Aorta (tissue), 5 donors: ENCODE measurements at places on chromosomes 6 and 20.

- DNase-seq = no peak
Measured at GRCh38 chr6:125346926-125347563, 45.3 kb upstream of the HDDC2 start.

DNA sequence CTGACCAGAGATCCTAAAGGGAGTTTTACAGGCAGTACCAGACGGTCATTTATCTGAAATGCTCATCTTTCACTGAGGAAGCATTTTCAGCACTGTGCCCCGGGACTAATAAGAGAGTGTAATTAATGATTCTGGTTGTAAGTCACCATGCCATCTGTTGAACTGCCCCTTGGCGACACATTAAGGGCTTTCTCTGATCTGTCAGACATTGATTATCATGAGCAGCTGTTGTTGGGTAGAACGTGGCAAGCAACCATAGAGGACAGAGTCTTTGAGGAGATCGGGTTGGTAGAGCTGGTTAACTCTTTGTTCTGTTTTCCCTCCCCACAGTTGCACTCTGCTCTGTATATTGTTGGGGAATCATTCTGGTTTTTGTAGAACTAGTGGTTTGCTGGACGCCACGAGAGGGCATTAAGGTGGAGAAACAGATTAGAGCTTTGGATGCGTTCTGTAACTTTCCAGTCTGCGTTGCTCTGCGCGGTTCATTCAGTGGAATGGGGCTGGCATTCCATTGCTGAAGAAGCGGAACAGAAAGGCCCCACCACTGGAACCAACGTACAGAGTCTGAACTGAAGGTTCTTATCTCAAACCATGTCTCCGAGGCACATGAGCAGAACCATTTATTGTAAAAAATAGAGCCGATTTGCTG lies 34.3 kb downstream of the RPRD1B start:
- DNase-seq = no peak

DNA sequence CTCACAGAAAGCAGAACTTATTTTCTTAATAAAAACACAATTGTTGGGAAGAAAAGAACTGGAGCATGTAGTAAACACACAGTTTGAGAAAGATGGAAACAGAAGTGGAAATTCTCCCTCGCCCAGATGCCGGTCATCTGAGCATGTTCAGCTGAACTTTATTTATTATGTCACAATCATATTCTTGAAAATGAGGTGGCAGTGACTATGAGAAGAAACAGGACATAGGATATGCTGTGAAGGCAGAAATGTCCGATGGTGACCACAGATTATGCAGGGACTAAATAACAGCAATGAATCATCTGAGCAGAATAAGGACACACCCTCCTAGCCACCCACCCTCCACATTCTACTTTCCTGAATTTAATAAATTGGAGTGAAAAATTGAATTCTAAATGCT lies 425.3 kb upstream of the NOX3 start:
- DNase-seq = no peak

- no peak for DNase-seq
Measured at GRCh38 chr6:4592026-4592425, 184.2 kb upstream of the CDYL start.

- no peak for DNase-seq
Measured at GRCh38 chr20:36105711-36106226, 48.8 kb upstream of the EPB41L1 start.

GRCh38 chr20:5030348-5031205 lies 29.3 kb upstream of the SLC23A2 start:
- DNase-seq = peak; percentile 21

DNA sequence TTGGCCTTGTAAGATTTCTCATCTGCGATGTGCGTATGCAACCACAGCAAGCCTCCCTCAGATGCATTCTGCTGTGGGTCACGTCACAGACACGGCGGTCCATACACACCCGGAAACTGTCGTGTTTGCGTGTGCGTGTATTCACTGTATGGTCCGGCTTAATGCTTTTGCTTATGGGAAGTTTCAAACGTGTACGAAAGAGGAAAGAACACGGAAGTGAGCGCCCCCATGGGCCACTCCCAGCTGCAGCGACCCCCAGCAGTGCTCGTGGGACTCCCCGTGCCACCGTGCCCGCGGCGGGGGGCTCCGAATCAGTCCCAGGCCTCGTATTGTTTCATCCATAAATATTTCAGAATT lies 10.2 kb downstream of the DLL1 start:
- DNase-seq = no peak

GRCh38 chr6:110307368-110307767 lies 50.8 kb downstream of the METTL24 start:
- DNase-seq = no peak

DNA sequence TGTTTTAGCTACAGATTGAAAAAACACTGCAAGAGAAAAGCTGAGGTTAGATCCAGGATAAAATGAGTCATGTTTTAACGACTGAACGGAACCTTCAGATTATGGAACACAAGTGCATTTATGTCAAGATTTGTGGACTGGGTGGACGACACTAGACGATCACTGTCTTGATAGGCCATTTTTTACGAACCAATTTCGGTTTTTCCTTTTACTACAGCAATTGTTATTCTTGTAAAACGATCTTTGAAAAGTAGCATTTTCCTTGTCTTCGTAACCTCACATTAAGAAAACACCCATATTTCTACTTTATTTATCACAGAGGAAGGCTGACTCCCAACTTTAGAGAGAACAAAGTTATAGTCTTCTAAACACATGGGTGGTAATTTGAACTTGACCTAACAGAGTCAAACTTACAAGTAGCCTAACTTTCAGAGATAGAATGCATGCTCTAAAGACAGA lies 294.2 kb upstream of the TCF21 start:
- DNase-seq = no peak

GRCh38 chr20:15854911-15855310 lies 718.3 kb downstream of the KIF16B start:
- DNase-seq = no peak

- no peak for DNase-seq
Measured at GRCh38 chr6:776528-776931, 83.6 kb upstream of the EXOC2 start.

DNA sequence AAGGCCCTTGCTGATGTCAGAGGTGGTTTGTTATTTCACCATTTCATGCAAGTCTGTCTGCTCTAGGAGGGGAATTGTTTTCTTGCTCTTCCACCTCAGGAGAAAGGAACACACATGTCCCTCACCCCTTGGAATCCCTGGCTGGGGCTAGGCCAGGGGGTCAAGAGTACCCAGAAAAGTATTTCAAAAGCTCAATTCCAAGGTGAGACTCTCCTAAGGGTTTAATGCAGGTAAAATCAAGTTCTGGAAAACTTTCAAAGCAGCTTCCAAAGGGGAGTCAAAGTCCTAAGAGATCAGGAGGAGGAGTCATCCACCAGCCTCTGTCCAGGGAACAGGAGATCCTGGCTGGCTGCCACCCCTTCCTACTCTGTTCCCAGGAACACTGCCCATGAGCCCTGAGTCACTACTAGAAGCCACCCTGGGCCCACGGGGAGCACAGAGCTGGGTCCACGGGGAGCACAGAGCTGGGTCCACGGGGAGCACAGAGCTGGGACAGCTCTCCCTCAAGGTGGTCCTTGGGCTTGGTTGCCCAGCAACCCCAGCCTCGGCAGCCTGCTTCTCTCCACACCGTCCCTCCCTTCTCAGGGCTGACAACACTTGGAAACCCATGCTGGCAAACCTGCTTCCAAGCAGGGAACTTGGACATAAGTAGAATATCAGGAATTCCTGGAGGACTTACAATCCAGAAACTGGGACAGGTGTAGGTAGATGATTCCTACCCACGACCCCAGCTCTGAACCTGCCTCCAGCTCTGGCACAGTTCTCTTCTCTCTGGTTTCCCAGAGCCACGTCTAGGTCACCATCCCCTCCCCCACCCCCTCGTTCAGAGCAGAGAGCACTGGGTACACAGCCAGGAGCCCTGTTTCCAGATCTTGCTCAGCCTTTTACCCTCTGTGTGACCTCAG lies 35.3 kb upstream of the CDKN1A start:
- DNase-seq = peak; percentile 97

GRCh38 chr20:19497064-19497463 lies 261.0 kb upstream of the RIN2 start:
- no peak for DNase-seq

- DNase-seq = no peak
Measured at GRCh38 chr6:12032783-12033573, 20.9 kb downstream of the HIVEP1 start.

DNA sequence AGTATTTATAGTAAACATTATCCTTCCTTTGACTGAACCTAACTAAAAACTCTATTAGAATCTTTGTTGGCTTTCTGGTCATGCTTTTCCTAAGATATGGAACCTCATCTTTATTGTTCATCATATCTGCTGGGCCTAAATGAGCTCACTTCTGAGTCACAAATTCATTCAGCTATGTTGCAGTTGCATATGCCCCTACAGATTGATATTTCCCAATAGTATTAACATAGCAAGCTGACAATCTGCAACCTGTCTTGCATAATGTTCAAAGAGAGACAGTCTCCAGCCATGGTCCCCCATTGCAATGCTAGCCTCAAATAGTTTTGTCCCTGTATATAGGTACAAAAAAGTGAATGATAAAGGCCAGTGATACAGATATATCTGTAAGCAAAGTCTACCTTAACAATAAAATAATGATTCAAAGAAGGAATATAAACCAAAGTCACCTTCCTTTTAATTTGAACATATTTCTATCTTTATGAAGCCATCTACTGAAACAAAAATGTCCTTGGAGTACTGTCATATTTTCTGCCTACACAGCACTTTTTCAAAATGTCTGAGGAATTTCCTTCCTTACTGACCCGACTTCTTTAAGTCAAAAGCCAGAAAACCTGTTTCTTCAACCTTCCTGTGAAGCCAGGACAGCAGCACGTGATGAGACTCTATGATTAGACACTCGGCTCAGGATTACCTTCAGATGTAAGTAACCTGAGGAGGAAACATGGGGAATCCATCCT lies 140.7 kb downstream of the UBE3D start:
- no peak for DNase-seq

DNA sequence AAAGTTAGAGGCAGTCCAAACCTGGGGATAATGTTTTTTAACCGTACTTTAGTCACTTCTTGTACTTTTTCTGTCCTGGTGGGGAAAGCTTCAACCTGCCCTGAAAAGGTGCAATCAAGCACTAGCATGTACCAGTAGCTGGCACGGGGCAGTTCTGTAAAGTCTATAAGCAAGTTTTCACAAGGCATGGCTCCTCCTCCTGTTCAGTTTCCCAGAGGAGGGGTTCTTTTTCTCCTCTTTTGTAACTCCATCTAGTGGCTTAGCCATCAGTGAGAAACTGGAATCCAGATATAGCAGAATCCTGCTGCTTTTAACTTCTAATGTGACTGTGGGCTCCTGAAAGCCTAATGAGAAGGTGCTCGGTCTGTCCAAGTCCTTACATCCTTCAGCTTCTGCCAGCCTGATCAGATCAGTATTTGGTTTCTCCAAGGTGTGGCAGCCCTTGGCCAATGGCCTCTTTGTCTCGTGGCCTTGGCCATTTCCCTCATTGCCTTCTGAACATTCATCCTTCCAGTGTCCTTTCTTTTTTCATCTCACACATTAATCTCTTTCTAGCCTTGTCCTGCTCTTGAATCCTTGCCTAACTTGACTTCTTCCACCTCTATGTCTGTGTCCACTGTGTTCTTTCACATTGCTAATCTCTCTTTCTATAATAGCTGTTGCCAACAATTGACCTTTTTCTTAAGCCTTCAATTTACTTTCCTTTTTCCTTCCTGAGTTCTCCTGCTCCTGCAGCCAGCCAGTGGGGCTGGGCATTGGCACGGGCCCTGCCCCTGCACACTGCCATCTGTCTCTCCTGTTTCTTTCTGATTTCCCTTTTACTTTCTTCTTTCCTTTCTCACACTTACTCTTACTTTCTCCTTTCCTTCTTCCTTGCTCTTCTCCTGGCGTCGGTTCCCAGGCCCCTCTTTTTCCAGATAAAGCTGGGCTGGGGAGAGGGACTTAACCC lies 222.0 kb upstream of the SYNCRIP start:
- no peak for DNase-seq

- no peak for DNase-seq
Measured at GRCh38 chr6:99689916-99690685, 83.5 kb downstream of the PRDM13 start.

DNA sequence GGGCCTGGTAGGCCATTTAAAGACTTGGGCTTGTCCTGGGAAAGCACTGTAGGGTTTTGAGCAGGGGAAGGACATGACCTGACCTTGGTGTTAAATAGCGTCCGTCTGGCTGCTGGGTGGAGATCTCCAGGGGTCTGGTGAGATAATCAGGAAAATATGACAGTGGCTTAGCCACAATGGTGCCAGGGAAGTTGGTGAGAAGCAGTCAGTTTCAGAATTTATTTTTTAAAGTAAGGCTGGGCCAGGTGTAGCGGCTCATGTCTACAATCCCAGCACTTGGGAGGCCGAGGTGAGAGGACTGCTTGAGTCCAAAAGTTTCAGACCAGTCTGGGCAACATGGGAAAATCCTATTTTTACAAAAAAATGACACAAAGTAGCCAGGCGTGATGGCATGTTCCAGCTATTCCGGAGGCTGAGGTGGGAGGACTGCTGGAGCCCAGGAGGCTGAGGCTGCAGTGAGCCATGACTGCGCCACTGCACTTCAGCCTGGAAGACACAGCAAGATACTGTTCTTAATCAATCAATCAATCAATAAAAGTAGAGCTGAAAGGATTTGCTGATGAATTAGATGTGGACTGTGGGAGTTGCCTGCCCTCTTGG lies 41.4 kb downstream of the BCL2L1 start:
- DNase-seq = no peak

GRCh38 chr6:80183019-80183795 lies 76.7 kb downstream of the BCKDHB start:
- DNase-seq = no peak

DNA sequence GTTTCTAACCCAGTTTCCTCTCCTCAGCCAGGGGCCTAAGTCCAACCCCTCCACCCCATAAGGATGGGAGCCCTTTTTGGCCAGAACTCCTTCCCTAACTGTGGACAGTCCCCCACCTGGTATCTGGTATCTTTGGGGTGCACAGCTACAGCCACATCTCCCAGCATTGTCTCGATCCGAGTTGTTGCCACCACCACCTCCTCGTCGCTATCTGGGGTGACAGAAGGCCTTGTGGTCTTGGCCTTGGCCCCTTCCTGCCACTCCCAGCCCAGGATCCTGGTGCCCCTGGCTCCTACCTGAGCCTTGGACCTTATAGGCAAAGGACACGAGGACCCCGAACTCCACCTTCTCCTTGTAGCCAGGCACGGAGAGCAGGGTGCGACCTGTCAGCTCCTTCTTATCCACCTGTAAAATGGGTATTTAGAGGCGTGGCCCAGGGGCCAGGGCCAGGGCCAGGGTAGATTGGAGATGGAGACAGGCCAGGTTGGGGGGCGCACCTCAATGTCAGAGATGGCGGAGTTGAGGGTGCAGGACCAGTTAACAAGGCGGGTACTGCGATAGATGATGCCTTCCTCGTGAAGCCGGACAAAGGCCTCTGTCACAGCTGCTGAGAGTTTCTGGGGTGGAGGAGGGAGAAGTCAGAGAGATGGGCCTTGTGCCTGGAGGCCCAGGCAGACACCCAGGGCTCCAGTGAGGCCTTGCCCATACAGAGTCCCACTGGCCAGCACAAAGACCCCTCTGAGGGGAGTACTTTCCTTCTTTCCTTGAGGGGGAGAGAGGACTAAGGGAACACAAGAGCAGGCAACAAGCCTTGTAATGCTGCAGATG lies 7.2 kb upstream of the VWA7 start:
- DNase-seq = no peak

GRCh38 chr20:49794336-49795134 lies 18.1 kb upstream of the SLC9A8 start:
- DNase-seq = no peak

GRCh38 chr6:53938810-53939209 lies 144.0 kb downstream of the LRRC1 start:
- no peak for DNase-seq

GRCh38 chr6:33751771-33752645 lies 5.3 kb upstream of the IP6K3 start:
- DNase-seq = no peak
